ENCODE measurements at places on chromosomes 5 and 9.

DNA sequence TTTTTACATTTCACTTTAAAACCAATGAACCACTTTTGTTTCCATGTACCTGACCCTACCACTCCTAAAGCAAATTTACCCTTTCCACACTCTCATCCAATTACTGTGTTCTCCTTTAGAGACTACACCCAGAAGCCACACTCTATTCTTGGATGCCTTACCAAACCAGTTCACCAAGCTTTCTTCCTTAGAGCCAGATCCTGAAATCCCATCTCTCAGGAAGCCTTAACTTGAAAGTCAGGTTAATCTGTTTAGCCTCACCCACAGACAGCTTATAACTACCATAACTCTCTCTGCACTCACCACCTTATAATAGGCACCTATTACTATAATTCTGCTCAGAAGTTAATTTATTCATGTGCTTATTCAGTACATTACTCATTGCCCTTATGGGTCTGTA, 4.3 kb downstream of the CSNK1A1 start:
- no peak for DNase-seq

DNA sequence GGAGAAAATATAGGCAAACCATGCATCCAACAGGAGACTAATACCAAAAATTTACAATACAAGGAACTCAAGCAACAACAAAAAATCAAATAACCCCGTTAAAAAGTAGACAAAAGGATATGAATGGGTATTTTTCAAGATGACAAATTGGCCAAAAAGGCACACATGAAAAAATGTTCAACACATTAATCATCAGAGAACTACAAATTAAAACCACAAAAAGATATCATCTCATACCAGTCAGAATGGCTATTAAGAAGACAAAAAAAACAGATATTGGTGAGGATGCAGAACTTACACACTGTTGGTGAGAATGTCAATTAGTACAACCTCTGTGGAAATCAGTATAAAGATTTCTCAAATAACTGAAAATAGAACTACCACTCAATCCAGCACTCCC, 35.0 kb downstream of the TEX10 start:
- DNase-seq = no peak

DNA sequence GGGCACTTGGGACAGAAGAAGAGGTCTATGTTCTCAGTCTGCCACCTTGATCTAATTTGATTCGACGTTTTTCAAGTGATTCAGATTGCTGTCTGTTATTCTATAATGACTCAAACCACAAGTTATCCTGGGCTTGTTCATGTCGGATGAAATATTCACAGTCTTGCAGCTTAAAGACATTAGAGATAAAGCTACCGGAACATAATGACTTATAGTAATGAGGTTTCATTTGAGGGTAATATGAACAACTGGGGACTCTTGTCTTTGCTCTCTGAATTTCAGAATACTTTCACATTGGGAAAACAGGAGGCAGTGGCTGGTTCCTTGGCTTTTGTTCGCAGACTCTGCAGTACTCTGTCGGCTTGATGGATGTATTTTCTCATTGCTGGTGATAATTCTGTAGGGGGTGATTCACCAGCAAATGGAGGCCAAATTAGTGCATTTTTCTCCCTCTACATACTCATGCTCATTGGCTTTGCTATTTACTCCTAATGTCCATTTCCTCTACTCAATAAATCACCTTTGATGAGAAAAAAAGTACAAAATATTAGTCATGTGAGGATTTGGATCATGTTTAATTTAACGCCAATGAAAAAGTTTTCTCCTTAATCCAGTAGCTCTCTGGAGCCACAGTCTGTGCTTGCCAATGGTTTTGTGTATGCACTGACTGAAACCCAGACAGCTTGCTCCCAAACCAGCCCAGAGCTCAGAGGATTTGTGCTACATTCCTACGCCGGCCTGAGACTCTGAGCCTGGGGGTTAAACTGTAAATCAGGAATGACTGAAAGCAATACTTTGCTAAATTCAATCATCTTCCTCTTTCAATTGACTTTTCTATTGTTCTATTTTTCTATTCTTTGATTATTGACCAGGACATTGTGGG, 154.7 kb upstream of the ANKH start:
- no peak for DNase-seq

DNA sequence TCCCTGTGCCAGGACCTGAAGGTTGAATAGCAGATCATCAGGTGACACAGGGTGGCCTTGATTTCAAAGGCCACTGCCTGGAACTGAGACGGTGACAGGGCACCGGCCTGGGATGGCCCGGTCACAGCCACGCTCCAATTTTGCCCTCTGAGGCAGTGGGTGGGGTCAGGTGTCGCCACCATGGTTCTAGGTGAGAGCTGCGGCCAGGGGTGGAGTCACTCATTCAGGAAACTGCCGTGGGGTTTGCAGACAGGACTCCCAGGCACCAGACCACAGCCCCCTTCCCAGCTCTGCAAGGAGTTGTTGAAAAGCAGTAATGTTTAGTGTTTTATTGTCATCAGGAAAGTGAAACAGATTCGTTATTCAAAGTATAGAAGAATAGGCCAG, 17.3 kb upstream of the RNU6ATAC start:
- no peak for DNase-seq

DNA sequence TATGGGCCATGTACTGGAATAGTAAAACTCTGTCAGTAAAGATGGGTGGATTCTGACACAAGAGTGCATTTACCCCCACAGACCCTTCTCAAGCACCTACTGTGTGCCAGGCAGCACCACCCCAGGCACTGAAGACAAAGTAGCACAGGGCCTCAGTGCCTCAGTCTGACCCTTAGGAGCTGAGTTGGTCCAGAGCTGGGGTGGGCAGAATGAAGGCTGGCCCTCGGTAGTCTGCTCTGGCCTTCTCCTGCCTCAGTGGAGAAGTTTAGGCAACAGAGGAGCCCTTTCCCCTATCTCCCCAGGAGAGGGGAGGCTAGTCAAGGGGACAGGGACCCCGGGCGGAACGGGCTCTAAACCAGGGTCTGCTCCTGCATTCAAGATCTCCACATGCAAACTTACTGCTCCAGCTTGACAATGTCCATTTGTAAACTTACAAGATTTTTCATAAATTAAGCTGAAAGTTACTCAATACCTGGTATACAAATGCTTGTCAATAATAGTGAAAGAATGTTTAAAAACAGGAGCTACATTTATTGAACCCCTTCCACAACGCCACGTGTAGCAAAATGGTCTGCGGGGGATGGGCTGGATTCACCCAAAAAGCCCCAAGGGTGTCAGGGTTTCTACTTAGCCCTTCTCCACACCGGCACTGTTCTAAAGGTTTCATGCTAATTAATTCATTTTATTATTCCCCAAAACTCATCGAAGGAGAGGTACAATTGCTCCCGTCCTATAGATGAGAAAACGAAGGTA, 1.5 kb downstream of the VDAC1 start:
- DNase-seq = peak; percentile 28

DNA sequence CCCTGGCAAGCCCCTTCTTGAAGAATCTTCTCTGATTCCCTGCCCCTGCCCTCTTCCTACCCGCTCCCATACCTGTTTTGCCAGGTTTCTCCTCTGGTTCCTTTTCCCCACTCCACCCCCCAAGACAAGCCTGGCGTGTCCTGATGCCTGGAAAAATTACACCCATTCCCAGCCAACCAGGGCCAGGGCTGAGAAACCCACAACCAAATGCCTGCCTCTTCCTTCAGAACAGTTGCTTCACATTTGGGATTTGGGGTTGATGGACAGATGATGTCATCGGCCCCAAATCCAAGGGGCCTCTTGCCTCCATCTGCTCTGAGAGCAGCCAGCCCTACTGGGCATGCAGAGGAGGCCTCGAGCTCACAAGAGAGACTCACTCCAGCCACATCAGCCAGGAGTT, 8.8 kb upstream of the NEK6 start:
- DNase-seq = no peak

DNA sequence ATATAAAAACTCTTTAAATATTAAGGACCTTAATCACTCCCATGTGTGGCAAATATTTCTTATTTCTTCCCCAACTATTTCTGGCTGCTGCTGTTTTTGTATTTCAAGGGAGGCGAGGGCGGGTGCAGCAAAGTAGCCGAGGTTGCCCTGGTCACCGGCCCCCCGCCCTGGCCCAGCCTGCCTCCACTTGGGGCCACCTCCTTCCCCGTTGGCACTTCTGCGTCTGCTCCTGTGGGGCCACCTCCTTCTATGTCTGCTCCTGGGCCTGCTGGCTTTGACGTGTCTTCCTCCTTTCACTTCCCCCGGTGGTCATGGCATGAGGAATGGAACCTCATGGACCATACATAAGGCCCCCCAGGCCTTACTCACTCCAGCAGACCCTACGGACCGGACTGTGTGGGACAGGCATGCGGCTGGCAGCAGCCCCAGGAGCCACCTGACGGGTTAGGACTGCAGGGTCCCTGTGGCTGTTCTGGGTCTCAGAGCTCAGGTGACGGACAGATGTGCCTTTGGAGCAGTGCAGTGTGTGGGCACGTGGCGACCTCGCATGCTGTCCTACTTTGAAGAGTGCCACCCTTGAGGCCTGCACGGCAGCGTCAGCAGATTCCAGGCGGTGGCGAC, 5.8 kb upstream of the ENTPD8 start:
- DNase-seq = no peak

GRCh38 chr5:138998521-138998920, 123.4 kb upstream of the LRRTM2 start:
- DNase-seq = no peak

GRCh38 chr9:99062549-99062948, 42.4 kb upstream of the TGFBR1 start:
- no peak for DNase-seq
